ENCODE measurements at places on chromosomes 4 and X.
A peak's percentile ranks its signal among the peaks of the same experiment; 100 is the strongest.

DNA sequence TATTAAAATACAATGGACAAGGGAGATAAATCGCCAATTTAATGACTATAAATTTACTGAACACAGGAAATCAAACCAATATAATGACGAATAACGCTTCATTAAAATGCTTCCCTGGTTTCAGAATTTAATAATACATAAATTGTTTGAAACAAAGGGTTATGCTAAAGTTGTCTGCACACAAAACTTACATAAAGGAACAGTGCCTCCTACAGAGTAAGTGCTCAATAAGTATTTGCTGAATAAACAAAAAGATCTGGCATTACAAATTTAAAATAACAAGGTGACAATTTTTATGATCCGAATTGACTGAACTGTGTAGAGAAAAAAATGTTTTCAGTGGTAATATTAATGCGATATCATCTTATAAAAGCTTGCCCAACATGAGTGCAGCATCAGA lies 69.6 kb downstream of the NOCT start:
- no peak for DNase-seq

DNA sequence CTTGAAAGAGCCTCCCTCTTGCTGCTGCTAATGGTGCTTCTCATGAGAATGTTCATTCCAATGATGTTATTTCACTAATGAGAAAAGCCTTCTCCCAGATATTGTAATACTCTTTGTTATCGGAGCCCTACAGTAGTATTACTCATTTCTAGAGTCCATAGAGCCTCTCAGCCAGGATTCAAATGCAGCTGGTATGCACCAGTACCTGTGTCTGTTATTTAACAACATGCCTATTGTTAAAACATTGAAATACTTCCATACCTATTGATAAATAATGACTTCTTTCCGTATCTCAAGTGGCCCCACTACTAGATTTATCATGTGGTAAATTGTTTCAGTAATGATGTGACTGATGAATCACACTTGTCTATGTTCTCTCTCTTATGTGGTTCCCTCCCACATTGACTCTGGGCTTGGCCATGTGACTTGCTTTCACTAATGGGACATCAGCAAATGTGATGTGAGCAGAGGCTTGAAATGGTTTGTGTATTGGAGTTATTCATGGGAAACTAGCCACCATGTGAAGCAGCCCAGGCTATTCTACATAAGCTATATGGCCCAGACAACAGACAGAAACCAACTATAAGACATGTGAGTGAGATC lies 207.6 kb downstream of the THOC2 start:
- DNase-seq, result no peak

GRCh38 chr4:10706236-10706635 lies 21.7 kb upstream of the CLNK start:
- no peak for DNase-seq

- DNase-seq, result peak; percentile 95
Observed at GRCh38 chr4:76696109-76696508, 201.8 kb downstream of the SOWAHB start.

- DNase-seq, result no peak
Observed at GRCh38 chr4:83022724-83023450, 12.1 kb upstream of the COPS4 start.

GRCh38 chr4:152394791-152395190 lies 141.1 kb downstream of the FBXW7 start:
- no peak for DNase-seq

DNA sequence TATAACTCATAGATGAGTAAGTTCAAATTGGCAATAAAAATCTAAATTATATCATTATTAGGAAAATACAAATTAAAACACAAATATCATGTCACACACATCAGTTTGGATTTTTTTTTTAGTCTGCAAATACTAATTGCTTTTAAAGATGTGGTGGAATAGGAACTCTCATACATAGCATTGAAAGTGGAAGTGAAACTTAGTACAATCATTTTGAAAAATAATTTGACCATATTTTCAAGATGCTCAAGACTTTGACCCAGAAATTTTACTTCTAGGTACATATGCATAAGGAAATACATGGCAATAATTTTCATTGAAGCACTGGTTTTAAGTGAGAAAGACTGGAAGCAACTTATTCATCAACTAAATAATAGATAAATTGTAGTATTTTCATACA lies 147.5 kb upstream of the SMIM31 start:
- no peak for DNase-seq

- peak; percentile 21 for DNase-seq
Observed at GRCh38 chr4:14023896-14024295, 396.4 kb upstream of the BOD1L1 start.

DNA sequence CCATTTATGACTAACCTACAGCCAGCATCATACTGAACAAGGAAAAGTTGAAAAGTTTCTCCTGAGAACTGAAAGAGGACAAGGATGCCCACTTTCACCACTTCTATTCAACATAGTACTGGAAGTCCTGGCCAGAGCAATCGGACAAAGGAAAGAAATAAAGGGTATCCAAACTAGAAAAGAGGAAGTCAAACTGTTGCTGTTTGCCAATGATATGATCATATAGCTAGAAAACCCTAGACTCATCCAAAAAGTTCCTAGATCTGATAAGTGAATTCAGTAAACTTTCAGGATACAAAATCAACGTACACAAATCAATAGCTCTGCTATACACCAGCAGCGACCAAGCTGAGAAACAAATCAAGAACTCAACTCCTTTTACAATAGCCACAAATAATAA lies 64.5 kb downstream of the CENPC start:
- no peak for DNase-seq

DNA sequence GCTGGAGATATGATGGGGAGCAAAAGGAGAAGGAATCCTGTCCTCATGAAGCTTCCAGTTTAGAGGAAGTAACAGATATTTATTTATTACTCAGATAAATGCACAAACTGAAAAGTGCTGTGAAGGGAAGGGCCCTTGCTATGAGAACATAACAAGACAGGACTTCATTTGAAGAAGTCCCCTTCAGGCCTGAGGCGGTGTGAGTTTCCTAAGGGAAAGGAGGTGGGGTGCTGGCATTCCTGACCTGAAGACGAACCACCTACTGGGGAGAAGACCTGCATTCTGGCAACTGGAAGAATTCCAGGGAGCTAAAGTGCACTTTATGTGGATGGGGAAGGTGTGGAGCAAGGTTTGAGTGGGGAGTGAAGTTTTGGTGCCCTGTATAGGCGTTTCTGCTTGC lies 15.9 kb upstream of the SPARCL1 start:
- no peak for DNase-seq

DNA sequence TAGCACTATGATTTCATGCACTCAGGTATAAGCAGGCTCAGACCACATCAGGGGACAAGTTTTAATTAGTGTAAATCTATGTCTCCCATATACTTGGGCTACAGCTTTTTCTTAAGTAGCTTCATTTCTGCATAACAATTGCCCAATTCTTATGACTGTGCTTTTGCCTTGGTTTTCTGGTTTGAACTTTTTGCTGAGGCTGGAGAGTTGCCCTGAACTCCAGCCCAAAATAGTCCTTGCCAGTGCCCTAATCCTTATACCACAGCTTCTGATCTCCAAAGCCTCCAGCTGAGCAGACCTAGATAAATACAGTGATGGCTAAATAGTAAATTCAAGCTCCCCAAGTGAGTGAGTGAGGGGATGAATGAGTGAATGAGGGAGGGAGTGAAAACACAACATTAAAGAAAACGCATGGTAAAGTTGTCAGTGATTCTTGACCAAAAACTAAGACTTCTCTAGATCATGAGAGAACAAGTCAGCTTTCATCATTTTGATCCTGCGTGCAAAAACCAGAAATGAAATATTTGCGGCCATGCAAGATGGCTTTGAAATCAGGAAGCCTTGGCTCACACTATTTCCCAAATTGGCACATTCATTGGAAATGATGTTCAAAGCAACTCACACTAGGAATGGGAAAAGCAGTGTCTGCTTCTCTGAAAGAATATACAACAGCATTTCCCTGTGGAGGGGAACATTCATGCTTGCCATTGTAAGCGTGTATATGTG lies 437.1 kb upstream of the CTSO start:
- no peak for DNase-seq

DNA sequence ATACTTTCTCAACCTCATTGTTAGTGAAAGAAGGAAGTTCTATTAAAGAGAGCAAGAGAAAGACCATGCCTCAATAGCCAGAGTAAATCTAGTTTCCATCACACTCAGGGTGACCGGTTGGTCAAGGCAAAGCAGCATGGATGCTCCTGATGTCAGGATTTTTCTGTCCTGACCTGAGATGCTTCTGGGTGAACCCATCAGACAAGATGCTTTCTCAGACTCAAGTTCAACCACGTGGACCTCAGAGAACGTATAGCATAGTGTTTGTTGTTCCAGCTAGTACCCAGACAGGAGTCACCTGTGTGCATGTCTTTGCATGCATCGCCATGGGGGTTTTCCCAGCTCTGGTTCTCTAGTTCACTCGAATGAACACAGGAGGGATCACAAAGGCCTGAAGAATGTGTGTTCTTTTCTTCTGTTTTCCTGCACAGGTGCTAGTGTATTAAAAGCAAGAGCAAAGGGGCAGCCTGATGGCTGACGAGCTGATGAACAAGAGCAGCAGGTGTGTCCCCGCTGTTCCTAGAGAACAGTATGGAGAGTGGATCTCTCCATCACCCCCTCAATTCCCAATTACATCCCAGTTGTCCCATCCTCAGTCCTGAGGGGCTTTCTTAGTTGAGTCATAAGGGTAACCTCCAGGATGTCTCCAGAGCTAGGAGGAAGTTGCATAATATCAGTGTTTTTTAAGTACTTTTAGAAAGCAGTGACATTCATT lies 110.5 kb upstream of the ENPP6 start:
- no peak for DNase-seq

GRCh38 chrX:133783274-133783673 lies 202.1 kb downstream of the GPC3 start:
- DNase-seq, result no peak

DNA sequence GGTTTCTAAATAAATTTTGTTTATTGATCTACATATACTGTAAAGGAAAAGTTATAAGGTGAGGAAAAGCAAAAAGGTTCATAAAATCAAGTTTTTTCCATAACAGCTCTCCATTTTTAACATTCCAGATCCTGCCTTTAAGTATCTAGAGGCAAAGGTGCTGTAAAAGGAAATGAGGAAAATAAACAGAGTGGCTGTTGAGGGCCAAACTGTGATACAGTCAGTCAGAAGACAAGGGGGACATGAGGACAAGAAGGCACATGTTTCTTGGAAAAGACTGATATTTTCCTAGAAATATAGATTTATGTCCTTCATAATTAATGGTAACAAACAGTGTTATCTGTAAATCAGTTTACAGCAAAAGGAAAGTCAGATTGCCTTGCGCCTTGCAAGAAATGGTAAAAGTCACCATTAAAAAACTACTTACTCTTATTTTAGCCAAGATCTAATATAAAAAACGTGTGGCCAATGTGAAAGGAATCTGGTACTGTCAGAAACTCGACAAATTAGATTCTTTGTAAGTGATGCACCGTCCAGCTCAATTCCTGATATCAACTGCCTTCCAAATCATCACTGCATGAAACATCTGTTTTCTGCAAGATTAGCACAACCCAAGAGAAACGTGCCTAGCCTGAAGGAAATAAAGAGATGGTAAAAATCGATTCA lies 34.0 kb upstream of the VEGFD start:
- DNase-seq, result no peak

DNA sequence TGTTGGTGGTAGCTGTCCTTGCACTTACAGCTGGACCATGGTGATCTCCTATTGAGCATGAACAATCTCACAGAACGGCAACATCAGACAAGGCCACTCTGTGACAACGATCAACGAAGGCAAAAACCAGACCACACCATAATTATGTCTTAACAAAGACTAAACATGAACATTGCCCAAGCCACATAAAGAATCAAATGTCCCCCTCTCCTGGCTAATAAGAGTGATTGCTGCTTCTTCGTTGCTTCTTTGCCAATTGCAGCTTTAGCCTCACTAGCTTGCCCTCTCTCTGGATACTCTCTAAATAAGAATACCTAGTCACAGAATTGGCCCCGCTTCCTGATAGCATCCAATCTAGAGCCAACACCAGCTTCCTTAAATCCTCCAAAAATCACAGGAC lies 41.5 kb upstream of the PGRMC1 start:
- DNase-seq, result no peak

DNA sequence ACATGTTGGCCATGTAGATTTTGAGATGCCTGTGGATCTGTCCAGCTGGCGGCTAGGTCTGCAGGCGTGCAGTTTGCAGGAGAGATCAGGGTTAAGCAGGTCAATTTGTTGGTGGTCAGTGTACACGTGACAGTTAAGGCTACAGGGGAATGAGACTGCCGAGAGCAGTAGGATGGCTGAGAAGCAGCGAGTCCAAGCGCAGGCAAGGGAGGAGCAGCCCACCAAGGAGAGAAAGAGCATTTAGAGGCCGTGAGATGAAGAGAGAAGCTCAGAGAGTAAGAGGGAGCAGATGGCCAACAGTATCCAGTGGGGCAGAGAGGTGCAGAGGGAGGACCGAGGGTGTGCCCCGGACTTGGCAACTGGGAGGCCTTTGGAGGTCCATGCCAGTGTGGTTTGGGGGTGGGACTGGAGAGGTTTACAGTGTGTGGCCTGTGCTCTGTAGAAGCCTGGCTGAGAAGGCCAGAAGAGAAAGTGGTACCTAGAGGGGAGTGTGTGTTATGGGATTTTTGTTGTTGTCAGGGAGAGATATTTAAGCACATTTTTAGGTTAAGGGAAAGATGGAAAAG lies 18.4 kb downstream of the SNX25 start:
- DNase-seq, result peak; percentile 27

DNA sequence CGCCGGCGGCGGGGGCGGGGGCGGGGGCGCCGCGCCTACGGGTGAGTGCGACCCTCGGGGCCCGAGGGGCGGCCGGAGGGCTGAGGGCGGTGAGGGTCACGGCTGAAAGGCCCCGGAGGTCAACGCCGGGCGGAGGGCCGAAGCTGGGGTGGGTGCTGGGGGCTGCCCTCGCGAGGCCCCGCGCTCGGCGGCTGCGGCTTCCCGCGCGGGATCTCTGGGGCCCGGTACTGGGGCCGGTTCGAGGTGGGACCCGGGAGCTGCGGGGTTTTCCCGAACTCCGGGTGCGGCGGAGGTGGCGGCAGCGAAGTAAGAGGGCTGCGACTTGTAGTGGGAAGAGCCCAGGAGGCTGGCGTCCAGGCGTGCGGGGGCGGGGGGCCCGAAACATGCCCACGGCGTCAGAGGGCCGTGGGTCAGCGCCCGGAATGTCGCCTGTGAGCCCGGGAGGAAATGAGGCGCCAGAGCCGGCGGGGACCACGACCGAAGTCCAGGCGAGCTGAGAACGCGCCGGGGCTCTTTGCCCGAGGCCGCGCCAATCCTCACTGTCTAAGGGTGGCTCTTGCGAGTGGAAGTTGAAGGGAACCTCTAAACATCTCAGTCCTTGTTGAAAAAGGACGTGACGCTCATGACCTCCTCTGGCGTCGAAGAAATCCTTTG lies 407 bp downstream of the IL13RA1 start:
- peak; percentile 61 for DNase-seq

GRCh38 chrX:69551421-69552009 lies 47.4 kb downstream of the NALF2 start:
- no peak for DNase-seq

GRCh38 chr4:111943796-111944203 lies 201.5 kb upstream of the FAM241A start:
- peak; percentile 50 for DNase-seq

GRCh38 chr4:126916626-126917140 lies 716.1 kb upstream of the INTU start:
- peak; percentile 82 for DNase-seq
